RCC 7860 (cell line): ENCODE measurements at places on chromosomes 12 and 14.

GRCh38 chr14:99671235-99672224 is 12.6 kb upstream of the CYP46A1 start:
- no peak for DNase-seq

GRCh38 chr12:94284046-94284445 is 135.7 kb downstream of the PLXNC1 start:
- no peak for DNase-seq

- DNase-seq, result no peak
Measured at GRCh38 chr14:64879635-64880220, at the start of gene SPTB. Gene SPTB, minus strand, starts transcription at chr14:64879907. Its CDS starts 56,813 bp downstream, at chr14:64823094.

DNA sequence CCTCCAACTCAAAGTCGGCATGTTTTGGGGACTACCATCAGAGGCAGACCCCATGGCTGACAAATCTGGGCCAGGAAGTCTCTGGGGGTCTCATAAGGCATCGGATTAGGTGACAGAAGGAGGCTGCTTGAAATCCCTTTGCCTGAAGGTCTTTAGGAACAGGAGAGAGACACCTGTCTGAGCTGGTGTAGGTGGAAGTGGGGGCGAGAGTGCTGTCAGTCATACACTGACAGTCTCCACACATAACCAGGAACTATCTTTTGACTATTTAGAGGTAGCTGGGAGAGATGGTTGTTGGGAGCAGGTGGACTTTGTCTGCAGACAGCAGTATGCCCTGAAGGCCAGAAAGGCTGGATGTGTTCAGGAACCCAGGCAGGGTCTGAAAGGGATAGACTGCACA is 98.7 kb downstream of the PRMT8 start:
- DNase-seq, result no peak

DNA sequence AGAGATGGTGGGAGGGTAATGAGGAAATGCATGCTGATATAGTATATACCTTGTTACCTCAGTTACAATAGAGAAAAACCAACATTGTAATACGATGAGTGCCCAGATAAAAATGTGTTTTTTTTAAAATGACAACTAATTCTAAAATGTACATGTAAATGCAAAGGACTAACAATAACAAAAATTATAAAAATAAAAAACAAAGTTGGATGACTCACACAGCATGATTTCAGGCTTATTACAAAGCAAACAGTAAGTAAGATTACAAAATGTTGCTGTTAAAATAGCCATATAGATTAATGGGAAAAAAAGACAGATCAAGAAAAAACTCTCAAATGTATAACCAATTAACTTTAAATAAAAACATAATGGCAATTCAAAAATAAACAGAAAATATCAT is 1099.4 kb downstream of the FSCB start:
- DNase-seq, result no peak

- DNase-seq, result peak; percentile 45
Measured at GRCh38 chr12:47078733-47079467, 521 bp upstream of the PCED1B start.

DNA sequence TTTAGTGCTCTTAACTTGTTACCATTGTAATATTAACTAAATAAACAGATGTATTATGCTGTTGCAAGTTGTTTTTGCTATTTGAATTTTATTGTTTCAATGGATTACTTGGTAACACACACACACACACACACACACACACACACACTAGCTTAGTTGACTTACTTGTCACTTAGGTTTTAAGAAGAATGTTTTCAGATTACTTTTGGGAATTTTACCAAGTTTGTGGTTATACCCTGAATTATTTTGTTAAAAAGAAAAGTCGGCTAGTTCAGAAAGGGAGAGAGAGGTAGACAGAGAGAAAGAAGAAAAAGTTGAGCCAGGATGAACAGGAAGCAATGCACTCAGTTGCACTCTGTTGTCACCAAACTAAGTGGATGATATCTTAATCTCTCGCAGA is 5.3 kb downstream of the SSTR1 start:
- DNase-seq, result no peak

GRCh38 chr14:81169711-81170103 is 51.1 kb downstream of the GTF2A1 start:
- DNase-seq, result no peak

GRCh38 chr12:112961074-112961473 is 17.2 kb upstream of the OAS2 start:
- DNase-seq, result no peak

GRCh38 chr14:33347796-33348195 is 409.1 kb downstream of the NPAS3 start:
- DNase-seq, result no peak

DNA sequence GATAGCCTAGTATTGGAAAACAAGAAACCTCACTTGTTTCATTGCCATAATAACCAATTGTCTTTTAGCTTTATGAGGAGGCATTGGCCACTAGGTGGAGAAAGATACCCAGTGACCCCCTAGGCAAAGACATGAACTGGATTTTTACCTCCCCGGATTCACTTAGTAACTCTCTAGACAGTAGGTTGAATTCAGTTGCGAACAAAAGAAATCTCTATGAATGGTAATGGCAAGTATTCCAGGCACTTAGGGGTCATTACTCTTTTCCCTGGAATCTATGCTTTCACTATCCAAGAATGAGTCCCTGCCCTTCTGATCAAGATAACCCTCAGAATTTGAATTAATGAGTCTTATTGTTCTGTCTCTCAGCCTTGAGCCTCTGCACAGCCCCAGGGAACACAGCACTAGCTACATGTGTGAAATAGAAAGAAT is 29.5 kb upstream of the RHOJ start:
- no peak for DNase-seq

DNA sequence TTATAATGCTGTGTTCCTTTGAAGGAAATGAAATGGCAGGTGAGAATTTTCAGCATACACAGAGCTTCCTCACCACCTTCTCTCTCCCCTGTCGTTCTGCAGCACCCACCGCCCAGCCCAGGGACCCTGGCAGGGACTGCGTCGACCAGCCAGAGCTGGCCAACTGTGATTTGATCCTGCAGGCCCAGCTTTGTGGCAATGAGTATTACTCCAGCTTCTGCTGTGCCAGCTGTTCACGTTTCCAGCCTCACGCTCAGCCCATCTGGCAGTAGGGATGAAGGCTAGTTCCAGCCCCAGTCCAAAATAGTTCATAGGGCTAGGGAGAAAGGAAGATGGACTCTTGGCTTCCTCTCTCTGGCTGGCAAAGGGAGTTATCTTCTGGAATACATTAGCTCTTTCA is 35.1 kb downstream of the PAPLN start:
- DNase-seq, result no peak

DNA sequence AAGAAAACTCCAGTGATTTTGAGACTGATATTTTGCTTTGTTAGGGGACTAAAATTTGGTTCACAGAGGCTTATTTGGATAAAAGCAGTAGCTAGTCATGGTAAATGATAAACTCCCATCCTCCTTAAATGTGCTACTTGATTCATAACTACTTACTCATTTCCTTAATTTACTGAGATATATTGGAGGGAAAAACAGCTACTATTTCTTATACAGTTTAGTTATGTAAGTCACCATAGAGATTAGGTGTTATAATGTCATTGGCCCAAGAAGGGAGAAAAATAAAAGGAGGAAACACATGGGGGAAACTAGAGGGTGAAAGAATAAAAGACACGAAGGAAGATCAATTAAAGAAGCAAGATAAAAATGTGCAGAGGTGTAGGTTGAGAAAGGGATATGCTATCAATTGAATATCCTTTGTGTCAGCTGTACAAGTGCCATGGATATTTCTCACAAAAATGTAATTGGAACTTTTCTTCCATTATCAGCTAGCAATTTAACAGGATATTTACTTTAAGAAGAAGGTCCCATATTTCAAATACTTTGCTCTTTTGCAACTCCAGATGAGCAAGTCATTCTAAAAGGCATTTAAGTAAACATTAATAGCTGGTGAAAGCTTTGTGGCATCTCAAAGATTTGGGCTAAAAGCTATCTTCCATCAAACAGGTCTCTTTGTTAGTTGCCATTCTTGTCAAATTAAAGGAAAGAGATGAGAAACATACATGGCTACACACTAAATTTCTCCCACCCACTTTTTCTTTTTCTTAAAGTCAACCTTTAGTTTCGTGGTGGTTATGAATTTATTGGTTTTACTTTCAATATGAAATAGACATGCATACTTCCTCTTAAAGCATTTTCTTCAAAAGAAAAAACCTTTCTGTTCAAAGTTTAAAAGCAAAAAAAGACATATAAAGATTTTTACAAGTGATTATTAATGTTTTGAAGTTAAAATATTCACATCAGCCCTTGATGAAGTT is 439.5 kb downstream of the CCER1 start:
- DNase-seq, result no peak

DNA sequence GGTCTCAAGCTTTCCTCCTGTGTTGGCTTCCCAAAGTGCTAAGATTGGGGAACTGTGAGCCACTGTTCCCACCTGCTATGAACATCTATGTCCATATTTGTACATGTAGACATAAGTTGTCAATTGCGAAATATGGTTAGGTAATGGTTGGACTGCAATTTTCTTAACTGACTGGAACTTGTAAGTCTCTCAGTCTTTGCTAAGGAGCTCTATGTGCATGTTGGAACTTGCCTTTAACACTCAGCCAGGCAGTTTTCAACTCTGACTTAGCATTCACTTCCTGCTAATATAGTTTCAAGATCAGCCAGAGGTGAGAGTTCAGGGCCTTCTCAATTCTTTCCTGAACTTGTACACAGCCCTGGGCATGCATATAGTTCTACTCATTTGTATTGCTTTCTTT is 44.5 kb upstream of the EEA1 start:
- DNase-seq, result peak; percentile 23

- no peak for DNase-seq
Measured at GRCh38 chr12:123105211-123105826, 45.6 kb downstream of the PITPNM2 start.

DNA sequence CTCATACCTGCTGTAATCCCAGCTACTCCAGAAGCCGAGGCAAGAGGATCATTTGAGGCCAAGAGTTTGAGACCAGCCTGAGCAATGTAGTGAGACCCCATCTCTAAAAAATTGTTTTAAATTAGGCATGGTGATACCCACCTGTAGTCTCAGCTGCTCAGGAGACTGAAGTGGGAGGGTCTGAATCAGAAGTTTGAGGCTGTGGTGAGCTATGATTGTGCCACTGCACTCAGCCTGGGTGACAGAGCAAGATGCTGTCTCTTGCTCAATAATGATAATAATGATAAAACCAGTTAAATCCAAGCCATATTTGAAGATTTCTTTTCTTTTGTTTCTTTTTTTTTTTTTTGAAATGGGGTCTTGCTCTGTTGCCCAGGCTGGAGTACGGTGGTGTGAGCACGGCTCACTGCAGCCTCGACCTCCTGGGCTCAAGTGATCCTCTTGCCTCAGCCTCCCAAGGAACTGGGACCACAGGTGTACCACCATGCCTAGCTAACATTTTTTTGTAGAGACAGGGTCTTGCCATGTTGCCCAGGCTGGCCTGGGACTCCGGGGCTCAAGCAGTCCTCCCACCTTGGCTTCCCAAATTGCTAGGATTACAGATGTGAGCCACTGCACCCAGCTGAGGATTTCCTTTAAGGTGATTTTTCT is 12.8 kb downstream of the PSMA6 start:
- DNase-seq, result no peak

GRCh38 chr12:75661908-75662307 is 150.5 kb upstream of the KRR1 start:
- no peak for DNase-seq

- no peak for DNase-seq
Measured at GRCh38 chr12:92140896-92141536, 4.6 kb downstream of the BTG1 start.

DNA sequence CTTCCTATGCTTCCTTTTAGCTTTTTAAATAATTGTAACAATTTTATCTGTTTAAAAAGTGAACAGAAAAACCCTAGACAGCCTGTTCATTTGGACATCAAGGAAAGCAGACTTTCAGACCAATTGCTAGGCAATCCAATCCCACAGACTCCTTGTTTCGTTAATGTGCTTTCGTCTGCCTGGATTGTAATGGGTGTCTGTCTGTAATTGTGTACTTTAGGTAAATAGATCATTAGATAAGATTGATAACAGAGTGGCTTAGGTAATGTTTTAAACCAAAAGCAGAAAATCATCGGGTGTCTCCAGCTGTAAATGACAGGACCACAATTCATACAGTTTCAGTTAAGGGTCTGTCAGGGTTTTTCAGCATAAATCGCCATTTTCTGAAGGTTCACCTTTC is 19.6 kb downstream of the CCDC60 start:
- DNase-seq, result no peak

DNA sequence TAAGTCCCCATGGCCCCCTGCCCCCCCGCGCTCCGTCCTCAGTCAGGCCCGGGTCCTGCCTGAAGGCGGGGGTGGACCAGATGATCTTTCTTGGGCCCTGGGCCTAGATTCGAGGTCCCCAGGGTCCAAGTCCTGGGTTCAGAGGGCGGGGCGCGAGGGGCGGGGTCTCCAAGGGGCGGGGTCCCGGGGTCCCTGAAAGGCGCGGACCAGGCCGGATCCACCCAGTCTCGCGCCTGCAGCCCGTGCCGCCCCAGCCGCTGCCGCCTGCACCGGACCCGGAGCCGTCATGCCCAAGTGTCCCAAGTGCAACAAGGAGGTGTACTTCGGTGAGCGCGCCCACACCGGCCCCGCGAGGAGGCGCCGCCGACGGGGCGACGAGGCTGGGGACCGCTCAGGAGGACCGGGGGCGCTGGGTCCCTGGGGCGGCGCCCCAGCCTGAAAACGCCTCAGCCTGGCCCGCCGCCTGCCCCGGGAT is 325 bp downstream of the CRIP1 start:
- no peak for DNase-seq

DNA sequence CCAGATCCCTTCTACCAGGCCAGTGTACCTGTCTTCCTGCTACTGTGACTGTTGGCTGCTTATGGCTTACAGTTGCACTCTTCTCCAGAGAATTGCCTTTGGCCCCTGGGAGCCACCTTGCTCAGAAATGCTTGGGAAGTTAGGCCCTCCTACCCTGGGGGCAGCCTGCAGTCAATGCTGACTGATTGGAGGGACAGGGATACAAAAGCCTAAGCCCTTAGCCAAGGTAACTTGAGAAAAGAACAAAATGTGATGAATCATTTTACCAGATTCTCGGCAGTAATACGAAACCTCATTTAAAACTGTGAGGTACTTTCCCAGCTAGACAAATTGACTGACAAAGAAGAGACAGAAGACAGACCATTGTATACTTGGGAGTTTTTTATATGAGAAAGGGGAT is 47.3 kb downstream of the PTCSC3 start:
- no peak for DNase-seq

GRCh38 chr12:91007531-91008290 is 2.9 kb upstream of the EPYC start:
- no peak for DNase-seq
